ENCODE measurements at places on chromosomes 12 and 14.

DNA sequence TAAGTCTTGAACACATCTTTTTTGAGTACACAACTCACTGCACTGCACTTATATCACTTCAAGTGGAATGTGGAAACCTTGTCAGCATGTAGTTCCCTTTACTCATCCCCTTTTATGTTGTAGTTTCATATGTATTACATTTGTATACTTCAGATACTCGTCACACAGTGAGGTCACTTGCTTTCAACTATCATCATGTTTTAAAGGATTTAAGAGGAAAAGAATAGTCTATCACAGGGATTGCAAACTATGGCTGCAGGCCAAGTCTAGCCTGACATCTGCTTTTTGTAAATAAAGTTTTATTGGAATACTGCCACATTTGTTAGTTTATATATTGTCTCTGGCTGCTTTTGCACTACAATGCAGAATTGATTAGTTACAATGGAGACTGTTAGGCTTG lies 24.3 kb downstream of the CNOT2 start:
- no peak for DNase-seq

GRCh38 chr12:93518725-93519124 lies 51.4 kb downstream of the MRPL42 start:
- no peak for DNase-seq

- DNase-seq = no peak
Observed at GRCh38 chr14:90732718-90733117, 83.5 kb downstream of the TTC7B start.

DNA sequence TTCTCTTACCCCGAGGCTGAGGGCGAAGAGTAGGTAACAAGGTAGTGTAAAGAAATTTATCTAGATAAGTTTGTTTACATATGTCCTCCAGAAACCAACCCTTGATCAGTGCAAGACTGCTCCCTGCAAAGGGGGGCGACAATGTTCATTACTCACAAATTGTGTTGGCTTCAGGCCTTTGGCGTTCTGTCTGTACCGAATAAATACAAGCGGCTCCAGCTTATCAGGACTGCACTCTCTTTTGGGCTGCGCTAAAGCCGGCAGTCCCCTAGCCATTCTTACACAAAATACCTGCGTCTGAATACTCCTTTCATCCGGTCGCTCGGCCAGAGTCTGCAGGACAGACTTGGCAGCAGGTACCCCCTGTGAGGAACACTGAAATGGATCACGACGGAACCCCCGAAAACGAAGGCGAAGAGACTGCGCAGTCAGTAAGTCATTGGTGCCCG lies 116.4 kb downstream of the PPHLN1 start:
- no peak for DNase-seq

DNA sequence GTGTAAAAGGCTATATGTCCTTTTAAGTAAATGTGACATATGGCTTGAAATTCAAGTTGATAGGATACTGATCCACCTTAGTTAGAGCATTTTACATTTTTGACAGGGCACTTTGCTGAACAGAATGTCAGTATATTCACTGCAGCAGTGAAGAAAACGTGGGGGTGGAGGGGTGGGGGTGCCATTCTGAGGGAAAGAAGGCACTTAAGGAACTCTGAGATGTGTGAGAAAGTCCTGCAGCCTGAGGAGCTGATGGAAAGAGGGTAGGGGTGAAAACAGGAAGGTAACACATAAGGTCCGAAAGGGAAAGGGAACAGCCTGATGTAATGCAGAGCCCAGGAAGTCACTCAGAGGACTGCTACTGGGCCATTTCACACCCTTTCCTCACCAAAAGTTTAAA lies 265.5 kb upstream of the GRIP1 start:
- DNase-seq = no peak

- no peak for DNase-seq
Observed at GRCh38 chr12:47124451-47124850, 44.7 kb upstream of the AMIGO2 start.

DNA sequence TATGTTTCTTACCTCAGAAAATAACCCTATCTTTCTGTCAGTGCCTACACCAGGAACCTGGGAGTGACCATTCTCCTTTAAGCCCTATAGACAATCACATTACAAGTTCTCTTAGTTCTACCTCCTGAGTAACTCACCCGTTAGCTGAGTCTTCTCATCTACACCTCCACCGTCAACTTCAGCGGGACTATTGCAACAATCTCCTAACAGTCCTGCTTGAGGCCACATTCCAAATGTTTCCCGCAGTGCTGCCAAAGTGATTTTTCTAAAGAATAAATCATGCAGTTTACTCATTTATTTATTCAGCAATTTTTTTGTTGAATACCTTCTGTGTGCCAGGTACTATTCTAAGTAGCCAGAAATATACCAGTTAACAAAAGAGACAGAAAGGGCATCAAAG lies 285.0 kb upstream of the GRIP1 start:
- DNase-seq = no peak

- no peak for DNase-seq
Observed at GRCh38 chr12:56011509-56012090, 9.2 kb upstream of the IKZF4 start.

Measured in ascending aorta (tissue), 2 donors.